Naive thymus-derived CD8-positive, alpha-beta T cell (primary cell): ENCODE measurements at places on chromosomes 13 and 19. TPM values are rescaled to one million over a fixed set of nuclear protein-coding genes. Genes with fewer than 3 reads are reported as not detected.
A peak's percentile ranks its signal among the peaks of the same experiment; 100 is the strongest.

The N4BP2L1 gene
- polyA plus RNA-seq = 55.3 TPM

- H3K4me3 ChIP-seq = no peak within 1 kb of the TSS
- H3K4me1 ChIP-seq = no peaks in the 10 kb centered on the region
- no peak within 1 kb of the TSS for H3K27ac ChIP-seq
These were observed at the start of gene KLHL1 for GRCh38 chr13:70108356-70109105. TSS of gene KLHL1 (minus strand) at chr13:70108452. CDS start at chr13:70107699, 753 bp downstream.

GRCh38 chr13:44843403-44843802 is 145.9 kb downstream of the NUFIP1 start:
- no peaks in the 10 kb centered on the region for H3K27me3 ChIP-seq
- no peaks in the 10 kb centered on the region for H3K36me3 ChIP-seq
- H3K27ac ChIP-seq = no peak overlapping the region
- no peak overlapping the region for H3K4me3 ChIP-seq
- DNase-seq = no peak

The PLIN4 gene
- 0.07 TPM for polyA plus RNA-seq

GRCh38 chr13:111577208-111577828 is 256.9 kb downstream of the TEX29 start:
- H3K36me3 ChIP-seq = no peaks in the 10 kb centered on the region
- no peak for DNase-seq
- H3K27ac ChIP-seq = no peak overlapping the region
- H3K4me1 ChIP-seq = no peaks in the 10 kb centered on the region
- H3K4me3 ChIP-seq = no peak overlapping the region

DNA sequence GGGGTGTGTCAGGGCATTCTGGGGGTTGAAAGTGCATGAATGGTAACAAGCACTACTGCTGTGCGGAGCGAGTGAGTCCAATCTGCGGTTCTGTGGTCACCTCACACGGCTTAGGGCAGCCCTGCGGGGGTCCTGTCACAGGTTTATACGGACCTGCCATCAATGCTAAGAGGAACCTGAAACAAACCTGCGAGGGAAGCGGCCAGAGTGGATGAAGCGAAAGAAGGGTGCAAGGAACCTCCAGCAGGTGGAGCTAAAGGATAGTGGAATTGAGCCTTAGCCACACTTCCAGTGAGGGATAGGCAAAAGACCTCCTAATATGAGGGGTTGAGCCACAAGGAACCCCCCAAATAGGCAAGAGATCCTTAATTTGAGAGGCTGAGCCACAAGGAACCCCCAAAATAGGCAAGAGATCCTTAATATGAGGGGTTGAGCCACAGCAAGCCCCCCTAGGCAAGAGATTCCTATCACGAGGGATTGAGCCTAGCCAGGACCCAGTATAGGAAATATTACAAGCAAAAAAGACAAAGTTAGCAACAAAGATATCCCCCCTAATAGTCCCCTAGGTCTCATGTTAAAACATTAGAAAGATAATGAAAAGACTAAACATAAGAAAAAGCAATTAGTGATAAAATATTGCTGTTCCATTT is 6.3 kb upstream of the ZNF69 start:
- no peaks in the 10 kb centered on the region for H3K27me3 ChIP-seq
- peak; percentile 48 for DNase-seq
- no peak overlapping the region for H3K27ac ChIP-seq

DNA sequence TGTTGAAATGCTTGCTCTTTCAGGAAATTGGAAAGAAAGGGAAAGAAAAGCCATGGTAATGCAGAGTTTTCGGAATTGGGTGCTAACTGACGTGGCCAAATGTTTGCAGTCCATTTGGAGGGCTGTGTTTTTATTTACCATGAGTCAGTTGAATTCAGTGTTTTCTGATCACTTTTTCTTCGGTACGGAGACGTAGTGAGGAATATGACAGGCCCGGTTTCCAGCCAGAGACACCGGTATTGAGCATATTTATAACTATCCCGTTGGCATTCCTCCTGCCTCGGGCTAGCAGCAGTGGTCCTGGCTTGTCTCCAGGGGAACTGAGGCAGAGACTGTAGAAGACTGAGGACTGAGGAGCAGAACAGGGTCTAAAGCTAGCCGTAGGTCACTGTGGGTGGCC is 1.0 kb downstream of the CDC16 start:
- H3K27ac ChIP-seq = peak overlapping the region; percentile 85
- peaks cover 14% of the 10 kb centered on the region for H3K4me1 ChIP-seq
- H3K36me3 ChIP-seq = peaks cover 11% of the 10 kb centered on the region
- no peaks in the 10 kb centered on the region for H3K27me3 ChIP-seq
- DNase-seq = no peak

DNA sequence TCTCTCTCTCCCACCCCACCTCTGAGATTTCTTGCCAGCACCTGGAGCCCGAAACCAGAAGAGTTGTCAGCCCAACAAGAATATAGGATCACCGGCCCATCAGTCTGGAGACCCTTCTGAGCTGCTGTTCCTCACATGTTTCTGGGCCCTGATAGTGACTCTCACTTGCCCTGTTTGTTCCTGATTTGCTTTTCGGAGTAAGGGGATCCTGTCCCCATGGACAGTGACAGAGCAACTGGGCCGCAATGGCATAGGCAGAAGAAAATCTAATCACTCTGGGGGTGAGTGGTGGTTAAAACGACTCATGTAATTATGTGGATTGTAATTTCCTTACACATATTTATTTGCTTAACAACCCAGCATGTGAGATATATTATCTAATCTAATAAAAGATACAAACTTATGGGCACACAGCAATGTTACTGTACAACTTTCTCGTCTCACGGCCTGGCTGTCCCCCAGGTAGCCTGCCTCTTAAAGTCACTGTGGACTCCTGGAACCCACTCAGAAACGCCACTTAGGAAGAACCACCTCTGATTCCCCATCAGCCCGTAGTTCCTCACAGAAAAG is 663 bp upstream of the SMAD9 start:
- no peaks in the 10 kb centered on the region for H3K4me1 ChIP-seq
- DNase-seq = no peak
- peak overlapping the region; percentile 70 for H3K4me3 ChIP-seq

DNA sequence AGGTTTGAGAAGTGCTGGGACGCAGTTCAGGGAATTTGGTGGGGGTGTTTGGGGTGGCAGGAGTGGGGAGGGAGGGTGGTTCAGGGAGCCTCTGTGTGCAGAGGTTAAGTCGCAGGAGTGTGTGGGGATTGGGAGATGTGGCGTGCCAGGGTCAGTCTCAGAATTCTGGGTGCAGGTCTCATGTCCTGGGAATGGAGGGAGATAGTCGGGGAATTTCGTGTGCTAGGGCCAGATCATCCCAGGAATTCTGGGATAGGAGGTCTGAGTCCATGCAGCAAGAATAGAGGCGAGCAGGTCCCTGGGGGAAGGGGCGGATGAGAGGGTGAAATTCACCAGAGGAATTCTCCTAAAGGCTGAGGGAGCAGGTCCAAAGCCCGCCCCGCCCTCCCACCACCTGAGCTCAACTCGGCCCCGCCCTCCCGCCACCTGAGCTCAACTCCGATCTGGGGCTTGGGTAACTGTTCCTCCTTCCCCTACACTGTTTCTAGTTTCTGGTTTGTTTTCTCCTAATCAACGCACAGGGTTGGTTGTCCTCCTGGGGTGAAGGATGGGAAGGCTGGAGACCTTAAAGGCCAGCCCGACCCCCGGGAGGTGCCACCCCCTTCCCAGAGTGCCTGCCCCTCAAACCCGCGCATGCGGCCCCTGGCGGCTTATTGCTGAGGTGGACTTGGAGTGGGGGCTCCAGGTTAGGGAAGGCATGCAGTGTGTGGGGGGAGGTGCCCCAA is 15.2 kb downstream of the KCNC3 start:
- peaks cover 91% of the 10 kb centered on the region for H3K27me3 ChIP-seq
- no peak for DNase-seq
- H3K4me3 ChIP-seq = no peak overlapping the region
- H3K27ac ChIP-seq = no peak overlapping the region
- H3K36me3 ChIP-seq = no peaks in the 10 kb centered on the region

DNA sequence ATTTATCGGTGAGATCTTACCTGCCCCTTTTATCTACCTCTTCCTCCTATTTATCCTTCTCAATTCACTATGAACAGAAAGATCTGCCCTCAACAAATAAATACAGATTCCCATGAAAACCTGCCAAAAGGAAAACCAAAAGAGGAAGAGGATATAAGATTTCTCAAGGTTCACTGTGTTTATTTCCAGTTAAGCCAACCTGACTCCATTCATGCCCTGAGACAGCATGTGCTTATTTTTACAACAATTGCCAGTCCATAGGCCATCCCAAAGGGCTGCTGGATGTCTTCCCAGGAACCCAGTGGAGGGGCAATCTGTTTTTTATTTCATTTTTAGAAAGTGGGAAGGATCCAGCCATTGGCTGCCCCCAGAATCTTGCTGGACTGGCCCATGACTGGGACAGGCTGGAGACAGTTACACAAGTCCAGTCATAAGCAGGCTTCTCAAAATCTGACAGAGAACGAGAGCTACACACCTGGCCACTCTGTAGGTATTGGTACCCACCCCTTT is 209.1 kb downstream of the IRS2 start:
- H3K36me3 ChIP-seq = no peaks in the 10 kb centered on the region
- no peak for DNase-seq
- H3K27ac ChIP-seq = no peak overlapping the region
- no peaks in the 10 kb centered on the region for H3K4me1 ChIP-seq
- no peak overlapping the region for H3K4me3 ChIP-seq

The TRPC4 gene
- not detected for polyA plus RNA-seq

The LGALS14 gene
- not detected for polyA plus RNA-seq

- H3K27ac ChIP-seq = no peak overlapping the region
- H3K4me1 ChIP-seq = peaks cover 4% of the 10 kb centered on the region
- no peak for DNase-seq
- H3K4me3 ChIP-seq = no peak overlapping the region
- H3K36me3 ChIP-seq = no peaks in the 10 kb centered on the region
These were observed 135.7 kb downstream of the CRYL1 start for GRCh38 chr13:20389696-20390525.

DNA sequence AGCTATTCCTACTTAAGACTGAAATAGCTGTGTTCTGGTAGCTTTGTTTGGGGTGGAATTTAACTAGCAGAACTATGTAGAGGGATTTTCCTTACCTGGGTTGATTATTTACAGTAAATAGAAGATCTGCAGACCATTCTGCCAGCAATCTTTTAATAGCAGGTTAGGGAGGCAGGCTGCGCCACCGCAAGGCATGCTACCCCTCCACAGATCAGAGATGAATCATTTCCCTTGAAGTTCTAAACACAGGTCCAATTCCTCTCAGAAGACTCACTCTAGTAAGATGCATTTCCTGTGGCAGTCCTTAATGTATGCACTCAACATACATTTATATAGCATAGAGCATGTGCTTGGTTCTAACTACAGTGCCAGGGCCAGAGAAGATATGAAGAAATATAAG is 109.0 kb downstream of the TNFRSF19 start:
- no peak for DNase-seq
- no peak overlapping the region for H3K4me3 ChIP-seq
- H3K4me1 ChIP-seq = peaks cover 9% of the 10 kb centered on the region
- no peak overlapping the region for H3K27ac ChIP-seq

DNA sequence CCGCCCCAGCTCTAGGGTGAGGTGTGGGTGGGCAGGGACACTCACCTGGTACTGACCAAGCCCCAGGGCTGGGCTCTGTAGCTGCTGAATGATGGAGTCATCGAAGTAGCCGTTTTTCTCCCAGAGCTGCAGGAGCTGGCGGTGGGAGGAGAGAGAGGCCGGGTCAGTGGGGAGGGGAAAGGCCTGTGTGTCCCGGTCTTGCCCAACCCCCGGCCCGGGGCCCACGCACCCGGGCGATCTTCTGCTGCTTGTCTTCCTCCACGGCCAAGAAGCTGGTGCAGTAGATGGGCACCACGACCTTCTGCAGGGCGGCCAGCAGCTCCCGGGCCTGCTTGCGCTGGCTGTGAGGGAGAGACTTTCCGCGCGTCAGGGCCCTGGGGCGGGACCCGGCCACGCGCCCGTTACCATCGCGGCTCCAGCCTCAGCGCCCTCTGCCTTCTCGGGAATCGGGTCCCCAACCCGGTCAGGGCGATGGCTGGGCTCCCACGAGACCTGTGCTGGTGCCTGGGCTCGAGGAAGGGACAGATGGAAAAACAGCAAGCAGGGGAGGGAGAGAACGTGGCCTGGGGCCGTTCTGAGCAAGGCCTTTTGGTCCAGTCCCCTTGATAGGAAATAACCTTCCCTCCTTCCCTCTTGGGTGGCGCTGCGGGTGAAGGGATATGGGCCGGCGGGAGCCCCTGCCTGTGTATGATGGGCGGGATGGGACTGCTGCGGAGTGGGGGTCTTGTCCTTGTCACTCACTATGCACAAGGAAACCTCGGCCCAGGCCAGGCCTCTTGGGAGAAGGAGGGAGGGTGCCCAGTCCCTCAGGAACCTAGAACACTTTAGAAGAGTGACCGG is 11.5 kb downstream of the CHERP start:
- peaks cover 4% of the 10 kb centered on the region for H3K4me1 ChIP-seq
- no peaks in the 10 kb centered on the region for H3K27me3 ChIP-seq
- peak overlapping the region; percentile 75 for H3K27ac ChIP-seq
- H3K4me3 ChIP-seq = no peak overlapping the region
- peaks cover 4% of the 10 kb centered on the region for H3K36me3 ChIP-seq
- DNase-seq = no peak

- peak; percentile 72 for DNase-seq
- H3K36me3 ChIP-seq = no peaks in the 10 kb centered on the region
- H3K4me1 ChIP-seq = peaks cover 11% of the 10 kb centered on the region
- peaks cover 12% of the 10 kb centered on the region for H3K27me3 ChIP-seq
- peak overlapping the region; percentile 83 for H3K4me3 ChIP-seq
- H3K27ac ChIP-seq = peak overlapping the region; percentile 43
These were observed 2.8 kb downstream of the DMPK start for GRCh38 chr19:45779231-45780145.

DNA sequence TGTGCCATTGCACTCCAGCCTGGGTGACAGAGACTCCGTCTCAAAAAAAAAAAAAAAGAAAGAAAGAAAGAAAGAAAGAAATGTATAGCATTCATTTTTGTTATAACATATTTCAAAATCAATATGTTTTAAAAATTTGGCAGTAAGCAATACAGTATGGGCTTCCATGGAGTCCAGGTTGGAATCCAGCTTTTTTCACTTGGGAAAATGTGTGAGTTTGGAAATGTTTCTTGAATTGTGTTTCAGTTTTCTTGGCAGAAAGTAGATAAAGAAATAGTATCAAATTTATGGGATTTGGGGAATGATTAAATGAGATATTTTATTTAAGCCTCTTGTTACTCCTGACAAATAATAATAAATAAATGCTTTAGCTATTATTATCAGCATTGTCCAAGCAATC is 225.6 kb downstream of the PCDH9 start:
- no peak overlapping the region for H3K4me3 ChIP-seq
- H3K27me3 ChIP-seq = no peaks in the 10 kb centered on the region
- no peaks in the 10 kb centered on the region for H3K4me1 ChIP-seq
- DNase-seq = no peak
- H3K27ac ChIP-seq = no peak overlapping the region

The AXL gene
- 0.21 TPM for polyA plus RNA-seq

The CRX gene
- polyA plus RNA-seq = not detected

- peaks cover 27% of the 10 kb centered on the region for H3K4me1 ChIP-seq
- no peak overlapping the region for H3K27ac ChIP-seq
These were observed 4.5 kb downstream of the PPP1R12C start for GRCh38 chr19:55112777-55113569.

DNA sequence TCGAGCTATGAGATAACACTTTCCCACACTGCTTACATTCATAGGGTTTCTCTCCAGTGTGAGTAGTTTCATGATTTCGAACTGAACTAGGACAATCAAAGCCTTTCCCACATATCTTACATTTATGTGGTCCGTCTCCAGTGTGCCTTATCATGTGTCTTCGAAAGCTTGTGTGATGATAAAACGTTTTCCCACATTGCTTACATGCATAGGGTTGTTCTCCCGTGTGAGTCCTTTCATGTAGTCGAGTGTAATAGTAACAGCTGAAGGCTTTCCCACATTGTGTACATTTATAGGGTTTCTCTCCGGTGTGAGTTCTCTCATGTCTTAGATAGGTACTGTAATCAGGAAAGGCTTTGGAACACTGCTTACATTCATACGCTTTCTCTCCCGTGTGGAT is 16.3 kb downstream of the ZNF823 start:
- no peak for DNase-seq
- peaks cover 65% of the 10 kb centered on the region for H3K36me3 ChIP-seq
- no peak overlapping the region for H3K27ac ChIP-seq
- H3K4me1 ChIP-seq = no peaks in the 10 kb centered on the region
